ENCODE measurements at places on chromosomes 2 and 18.

- DNase-seq = no peak
Observed at GRCh38 chr2:118457951-118458350, 369.7 kb downstream of the INSIG2 start.

DNA sequence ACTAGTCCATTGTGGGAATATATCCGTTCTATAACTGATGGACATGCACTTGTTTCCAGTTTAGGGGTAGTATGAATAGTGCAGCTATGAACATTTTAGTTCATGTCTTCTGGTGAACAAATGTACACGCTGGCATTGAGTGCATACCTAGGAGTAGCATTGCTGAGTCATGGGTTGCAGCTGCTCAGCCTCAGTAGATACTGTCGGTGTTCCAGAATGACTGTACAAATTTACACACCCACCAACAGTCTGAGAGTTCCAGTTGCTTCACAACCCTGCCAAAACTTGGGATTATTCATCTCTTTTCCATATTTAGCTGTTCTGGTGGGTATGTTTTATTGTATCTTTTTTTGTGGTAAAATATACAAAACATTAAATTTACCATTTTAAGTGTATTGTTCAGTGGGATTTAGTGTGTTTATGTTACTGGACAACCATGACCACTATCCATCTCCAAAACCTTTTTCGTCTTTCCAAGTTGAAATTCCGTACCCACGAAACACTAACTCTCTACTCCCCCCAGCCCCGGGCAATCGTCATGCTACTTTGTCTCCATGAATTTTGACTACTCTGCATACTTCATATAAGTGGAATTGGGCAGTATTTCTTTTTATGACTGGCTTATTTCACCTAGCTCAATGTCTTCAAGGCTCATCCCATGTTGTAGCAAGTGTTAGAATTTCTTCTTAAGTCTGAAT lies 281.0 kb downstream of the PRKCE start:
- no peak for DNase-seq

DNA sequence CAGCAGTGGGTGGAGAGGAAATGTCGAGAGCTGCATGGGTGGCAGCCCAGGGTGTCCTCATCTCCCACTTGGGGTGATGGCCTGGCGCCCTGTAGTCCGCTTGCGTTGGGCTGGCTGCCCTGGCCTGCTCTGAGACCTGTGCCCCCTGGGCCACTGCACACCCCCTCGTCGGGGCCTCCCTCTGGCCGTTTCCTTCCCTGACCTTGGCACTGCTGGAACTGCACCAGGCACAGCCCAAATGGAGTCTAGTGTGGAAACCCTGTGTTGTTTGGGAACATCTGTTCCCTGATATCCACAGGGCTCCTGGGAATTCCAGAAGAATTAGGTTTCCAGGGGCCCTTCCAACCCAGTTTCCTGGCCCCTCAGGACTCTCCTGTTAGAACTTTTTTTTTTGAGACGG lies 13.9 kb downstream of the EFHD1 start:
- DNase-seq = no peak

- peak; percentile 63 for DNase-seq
Observed at GRCh38 chr2:70340761-70341476, 39.1 kb upstream of the FAM136A start.

GRCh38 chr18:68928762-68929675 lies 131.1 kb downstream of the CCDC102B start:
- DNase-seq = no peak

DNA sequence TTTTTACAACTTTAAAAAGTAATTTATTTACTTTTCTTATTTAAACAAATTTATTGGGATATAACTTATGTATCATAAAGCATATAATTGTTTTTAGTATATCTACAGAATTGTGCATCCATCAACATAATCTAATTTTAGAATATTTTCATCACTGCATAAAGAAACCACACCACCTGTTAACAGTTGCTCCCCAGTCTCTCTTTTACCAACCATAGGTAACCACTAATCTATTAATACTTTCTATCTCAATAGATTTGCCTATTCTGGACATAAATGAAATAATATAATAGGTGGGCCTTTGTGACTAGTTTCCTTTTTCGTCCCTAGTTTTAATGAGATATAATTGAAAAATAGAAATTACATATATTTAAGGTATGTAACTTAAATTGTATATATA lies 90.6 kb downstream of the ADAM23 start:
- DNase-seq = no peak

Data from WERI-Rb-1 (cell line).